ENCODE measurements at places on chromosomes 1 and 21.

DNA sequence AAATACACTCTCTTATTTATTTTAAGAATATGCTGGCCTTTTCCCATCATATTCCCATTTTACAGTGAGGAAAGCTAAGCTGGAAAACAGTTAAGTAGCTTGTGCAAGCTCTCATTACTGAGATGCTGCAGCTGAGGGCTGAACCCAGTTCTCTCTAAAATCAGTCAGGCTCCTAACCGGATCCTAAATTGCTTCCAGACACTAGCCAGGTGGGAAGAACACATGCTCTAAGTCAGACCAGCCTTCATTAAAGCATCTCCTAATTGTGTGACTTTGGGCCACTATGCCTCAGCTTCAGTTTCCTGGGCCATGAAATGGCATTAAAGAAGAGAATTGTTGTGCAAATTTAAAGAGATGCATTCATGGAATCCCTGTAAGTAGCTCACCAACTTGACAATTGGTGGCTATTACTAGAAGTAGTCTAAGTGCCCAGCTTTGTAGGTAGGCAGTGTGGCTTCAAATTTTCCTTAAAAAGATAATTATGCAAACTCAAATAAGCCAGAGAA, 228.4 kb downstream of the DAB1 start:
- DNase-seq, result no peak

GRCh38 chr1:198544265-198544664, 3.8 kb upstream of the ATP6V1G3 start:
- no peak for DNase-seq

GRCh38 chr1:154533952-154534844, 24.3 kb downstream of the UBE2Q1 start:
- DNase-seq, result peak; percentile 50

- DNase-seq, result no peak
Observed at GRCh38 chr1:177487481-177487880, 316.7 kb downstream of the BRINP2 start.

- no peak for DNase-seq
Observed at GRCh38 chr1:53545663-53546408, 86.6 kb downstream of the DMRTB1 start.

DNA sequence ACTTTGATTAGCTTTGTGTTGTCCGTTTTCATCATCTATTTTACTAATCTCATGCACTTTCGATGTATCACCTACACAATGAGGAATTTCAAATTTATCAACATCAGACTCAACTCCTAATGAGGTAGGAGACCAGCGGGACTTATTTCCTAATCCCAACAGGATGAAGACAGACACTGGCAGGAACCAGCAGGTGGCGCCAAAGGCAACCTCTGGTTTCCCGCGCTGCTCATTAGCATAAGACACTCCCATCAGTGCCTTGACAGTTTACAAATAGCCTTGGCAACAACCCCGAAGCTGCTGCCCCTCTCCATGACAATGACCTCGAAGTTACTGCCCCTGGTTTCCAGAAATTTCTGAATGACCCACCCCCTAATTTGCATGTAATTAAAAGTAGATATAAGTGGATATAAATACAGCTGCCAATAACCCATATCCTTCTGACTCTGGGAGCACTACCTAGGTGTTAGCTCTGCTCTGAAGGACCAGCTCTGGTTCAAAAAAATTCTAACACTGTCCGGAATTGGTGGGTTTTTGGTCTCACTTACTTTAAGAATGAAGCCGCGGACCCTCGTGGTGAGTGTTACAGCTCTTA, 974.8 kb downstream of the ADGRL2 start:
- DNase-seq, result no peak

DNA sequence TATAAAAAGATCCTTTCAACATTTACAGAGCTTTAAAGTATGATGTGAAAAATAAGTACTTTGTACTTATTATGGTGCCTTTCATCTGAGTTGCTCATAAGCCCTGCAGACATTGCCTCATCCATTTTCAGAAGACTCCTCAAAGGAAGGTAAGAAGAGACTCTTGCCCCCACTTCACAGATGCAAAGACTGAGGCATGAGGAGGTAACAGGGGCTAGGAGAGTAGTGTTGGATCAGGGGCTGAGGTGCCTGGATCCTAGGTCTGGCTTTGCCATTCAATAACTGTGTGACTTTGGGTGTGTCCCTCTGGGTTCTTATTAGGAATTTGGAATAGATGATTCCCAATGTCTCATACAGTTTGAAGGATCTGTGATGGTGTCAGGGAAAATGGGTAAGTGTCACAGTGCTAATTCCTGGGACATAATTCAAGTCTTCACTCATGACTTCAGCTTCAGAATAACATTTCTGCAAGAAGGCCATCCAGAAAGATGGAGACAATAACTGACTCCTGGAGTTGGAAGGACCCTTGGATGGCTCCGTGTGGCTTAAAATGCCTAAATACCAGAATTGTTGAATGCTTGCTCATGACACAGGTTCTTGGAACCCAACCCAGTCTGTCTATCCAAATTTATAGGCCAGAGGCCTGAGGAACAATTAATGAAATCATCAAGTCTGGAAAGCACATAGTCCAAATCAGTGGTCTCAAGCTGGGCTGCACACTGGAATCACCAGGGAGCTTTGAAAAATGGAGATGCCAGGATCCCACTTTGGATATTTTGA, 93.1 kb upstream of the RUNX1 start:
- no peak for DNase-seq

Measured in NCI-H2081 treated with DMSO at 0.1 percent for 48 hours (cell line).